PC-9 (cell line): ENCODE measurements at places on chromosomes 3 and 15. TPM values are rescaled to one million over a fixed set of nuclear protein-coding genes. Genes with fewer than 3 reads are reported as not detected.

The TMEM212 gene
- total RNA-seq = not detected in 2 replicates

The RLBP1 gene
- not detected in 2 replicates for total RNA-seq

DNA sequence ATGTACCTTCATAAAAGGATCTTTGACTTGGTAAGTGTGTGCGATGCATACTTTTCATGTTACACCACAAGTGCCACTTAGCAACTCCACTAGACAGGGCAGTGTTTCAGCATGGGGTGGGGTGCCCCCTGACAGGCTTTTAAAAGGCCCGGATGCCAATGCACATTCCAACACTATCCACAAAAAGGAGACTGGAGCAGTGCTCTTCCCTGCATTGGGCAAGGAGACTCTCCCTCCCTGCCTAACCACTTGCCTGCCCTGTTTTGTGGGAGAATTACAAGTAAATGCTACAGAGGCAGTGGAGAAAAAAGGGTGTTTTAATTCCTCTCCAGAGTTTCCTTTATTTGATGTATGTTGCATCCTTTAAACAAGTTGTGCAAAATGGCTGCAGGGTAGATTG, 1.7 kb upstream of the RARB start:
- DNase-seq = peak; percentile 45

- peak; percentile 38 for DNase-seq
These were observed 97.4 kb upstream of the RNU6-1 start for GRCh38 chr15:67937153-67937761.

- no peak for DNase-seq
These were observed 103.7 kb upstream of the AADACL2 start for GRCh38 chr3:151630035-151630434.

- no peak for DNase-seq
These were observed 25.4 kb downstream of the ADPGK start for GRCh38 chr15:72758182-72758581.

DNA sequence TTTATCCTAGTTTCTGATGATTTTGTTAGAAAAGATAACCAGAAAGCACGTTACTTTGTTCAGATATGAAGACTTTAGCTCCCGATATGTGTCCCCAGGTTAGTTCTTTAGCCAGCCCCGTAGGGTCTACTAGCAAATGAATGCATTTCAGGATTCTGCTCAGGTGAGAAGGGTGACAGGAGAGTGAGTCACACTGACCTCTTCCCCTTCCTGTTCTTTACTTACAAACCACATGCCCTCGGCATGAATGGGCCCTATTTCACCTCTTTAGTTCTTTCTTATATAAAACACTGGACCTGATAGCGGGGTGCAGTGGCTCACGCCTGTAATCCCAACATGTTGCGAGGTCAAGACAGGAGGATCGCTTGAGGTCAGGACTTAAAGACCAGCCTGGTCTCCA, 98.4 kb downstream of the SLC49A4 start:
- peak; percentile 90 for DNase-seq

DNA sequence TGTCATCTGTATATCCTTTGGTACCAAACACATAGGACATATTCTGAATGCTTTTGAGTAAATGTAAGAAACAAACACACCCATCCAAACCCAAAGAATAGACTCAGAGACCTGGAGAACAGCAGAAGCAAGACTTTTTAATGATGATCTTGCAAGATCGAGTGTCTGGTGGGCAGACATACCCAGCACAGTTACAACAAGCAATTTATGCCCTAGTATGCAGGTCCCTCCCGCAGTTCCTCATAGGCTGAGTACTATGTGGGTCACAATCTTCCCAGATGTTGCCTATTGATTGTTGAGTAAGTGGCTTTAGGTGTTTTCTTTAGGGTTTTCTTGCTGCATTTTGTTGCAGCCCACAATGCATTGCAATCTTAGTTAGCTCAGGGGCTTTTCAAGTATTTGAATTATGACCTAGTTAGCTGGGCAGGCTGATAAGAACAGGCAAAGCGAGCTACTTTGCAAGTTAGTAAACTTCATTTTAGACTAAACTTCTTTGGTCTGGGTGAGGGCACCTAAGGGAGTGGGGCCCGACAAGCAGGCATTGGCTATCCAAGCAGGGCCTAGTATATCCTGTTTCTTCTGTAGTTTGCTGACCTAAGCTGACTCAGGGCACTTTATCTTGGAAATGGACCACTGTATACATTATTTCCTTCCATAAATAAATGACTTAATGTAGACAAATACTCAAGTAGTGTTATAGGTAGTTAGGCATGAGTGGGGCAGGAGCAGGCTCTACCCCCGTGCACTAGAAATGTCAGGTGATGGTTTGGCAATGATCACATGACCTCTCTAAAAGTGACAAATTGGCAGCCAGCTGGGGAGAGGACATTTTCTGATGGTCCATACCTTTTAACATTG, 87.3 kb upstream of the LIPC start:
- DNase-seq = no peak

DNA sequence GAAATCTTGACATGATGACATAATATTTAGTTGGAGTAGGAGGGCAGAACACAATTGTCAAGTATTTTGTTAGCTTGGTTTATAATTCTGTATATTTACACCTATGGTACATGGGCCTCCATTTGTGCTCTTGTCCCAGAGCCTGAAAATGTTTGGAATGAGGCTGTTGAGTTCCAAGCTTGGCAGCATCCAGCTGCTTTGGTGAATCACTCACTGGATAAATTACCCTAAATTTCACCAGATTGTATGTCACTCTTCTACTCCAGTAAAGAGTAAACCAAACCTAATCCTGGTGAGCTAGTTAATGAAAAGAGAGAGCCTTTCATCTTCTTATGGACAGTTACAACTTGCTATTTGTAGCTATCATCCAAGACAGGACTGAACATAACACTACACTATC, 928.7 kb downstream of the DIPK2A start:
- no peak for DNase-seq

DNA sequence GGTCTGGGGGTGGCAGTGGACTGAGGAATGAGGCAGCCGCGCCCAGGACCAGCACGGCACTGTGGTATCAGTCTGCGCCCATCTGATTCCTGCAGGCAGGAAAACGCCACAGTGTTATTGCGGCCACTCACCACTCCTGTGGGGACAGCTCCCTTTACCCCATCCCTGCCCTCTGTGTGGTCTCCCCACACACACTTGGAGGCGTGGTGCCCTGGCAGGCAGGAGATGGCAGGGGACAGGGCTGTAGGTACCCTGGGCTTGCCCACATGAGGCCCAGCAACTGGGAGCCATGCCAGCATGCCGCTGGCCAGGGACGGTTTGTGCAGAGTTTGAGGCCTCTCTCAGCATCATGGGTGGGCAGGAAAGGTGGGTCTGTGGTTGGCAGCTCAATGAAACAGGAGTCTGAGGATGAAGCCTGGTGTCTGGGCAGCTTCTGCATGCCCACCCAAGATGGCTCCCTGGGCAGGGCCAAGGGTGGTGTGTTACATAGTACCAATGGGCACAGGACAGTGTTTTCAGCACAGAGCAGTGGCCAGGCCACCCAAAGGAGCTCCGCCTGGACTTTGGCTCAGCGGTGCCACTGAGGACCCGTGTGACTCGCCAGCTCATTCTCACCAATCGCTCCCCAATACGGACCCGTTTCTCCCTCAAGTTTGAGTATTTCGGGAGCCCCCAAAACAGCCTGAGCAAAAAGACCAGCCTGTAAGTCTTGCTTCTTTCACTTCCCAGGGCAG, 27.2 kb downstream of the ACAA1 start:
- no peak for DNase-seq

- no peak for DNase-seq
These were observed 175.0 kb upstream of the PFN2 start for GRCh38 chr3:150145659-150146058.

GRCh38 chr15:75034615-75035014, 11.2 kb downstream of the PPCDC start:
- DNase-seq = no peak

DNA sequence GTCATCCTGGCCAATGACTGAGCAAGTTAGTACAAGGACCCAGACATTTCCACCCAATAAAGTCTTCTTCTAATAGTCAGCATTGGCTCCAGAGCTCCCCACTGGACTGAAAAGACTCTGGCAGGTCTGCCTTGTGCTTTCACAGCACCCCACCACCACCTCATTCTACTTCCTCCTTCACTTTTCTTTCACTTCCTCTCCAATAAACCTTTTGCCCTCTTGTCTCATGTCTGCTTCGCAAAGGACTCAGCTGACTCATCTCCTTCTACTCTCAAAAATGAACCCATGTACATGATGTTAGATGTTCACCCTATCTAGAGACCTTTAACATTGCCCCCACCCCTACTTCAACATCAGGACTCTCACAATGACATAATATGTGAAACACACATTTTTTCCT, 181.0 kb upstream of the PPP2R3A start:
- no peak for DNase-seq

DNA sequence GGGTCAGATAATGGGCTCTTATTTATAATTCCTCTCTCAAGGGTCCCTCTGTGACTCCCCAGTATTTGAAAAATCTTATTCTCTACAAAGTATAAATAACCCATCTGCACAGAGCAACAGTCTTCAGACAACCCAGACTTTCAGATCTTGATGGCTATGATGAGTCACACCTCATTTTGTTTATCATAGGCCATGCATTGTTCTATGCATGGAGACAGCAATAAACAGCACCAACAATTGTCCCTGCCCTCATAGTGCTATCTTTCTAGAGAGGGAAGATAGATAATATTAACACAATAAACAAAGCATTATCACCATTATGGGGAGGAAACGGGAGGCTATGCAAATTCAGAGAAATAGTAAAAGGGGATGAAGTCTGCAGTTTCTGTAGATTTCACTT, 13.4 kb downstream of the FHIT start:
- no peak for DNase-seq
